ENCODE measurements at places on chromosomes 12 and 14.

GRCh38 chr14:69291891-69292561 lies 32.1 kb downstream of the GALNT16 start:
- DNase-seq = no peak

GRCh38 chr12:72102150-72102549 lies 163.5 kb downstream of the TPH2 start:
- no peak for DNase-seq

- DNase-seq = no peak
Observed at GRCh38 chr12:24519759-24520158, 429.1 kb downstream of the BCAT1 start.

DNA sequence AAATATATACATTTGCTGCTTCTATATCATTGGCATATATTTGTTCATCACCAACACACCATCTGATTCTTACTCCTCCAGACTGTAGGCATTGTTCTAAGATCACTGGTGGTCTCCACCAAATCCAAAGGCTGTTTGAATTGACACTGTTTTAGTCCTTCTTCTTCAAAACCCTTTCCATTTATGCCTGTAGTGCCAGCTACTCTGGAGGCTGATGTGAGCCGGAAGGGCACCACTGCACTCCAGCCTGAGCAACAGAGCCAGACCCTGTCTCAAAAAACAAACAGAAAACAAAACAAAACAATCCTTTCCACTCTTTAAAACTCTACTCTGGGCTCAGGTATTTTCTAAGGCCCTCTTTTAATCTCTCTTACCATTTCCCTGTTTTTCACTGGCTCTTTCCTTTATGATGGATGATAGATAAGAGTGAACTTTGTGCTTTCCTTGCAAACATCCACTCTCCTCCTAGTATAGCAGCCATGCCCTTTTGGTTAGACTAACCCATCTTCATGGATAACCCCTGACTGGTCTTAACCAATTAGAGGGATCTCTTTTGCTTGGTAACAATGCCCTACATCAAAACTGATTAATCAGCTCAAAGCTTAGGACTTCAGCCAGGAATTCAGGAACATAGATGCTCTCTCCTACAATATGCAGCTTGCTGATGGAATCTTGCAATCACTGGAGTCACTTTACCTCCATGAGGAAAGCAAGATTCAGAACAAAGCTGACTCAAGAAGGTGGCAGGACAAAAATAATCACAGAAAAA lies 24.9 kb downstream of the SPTSSA start:
- DNase-seq = no peak

DNA sequence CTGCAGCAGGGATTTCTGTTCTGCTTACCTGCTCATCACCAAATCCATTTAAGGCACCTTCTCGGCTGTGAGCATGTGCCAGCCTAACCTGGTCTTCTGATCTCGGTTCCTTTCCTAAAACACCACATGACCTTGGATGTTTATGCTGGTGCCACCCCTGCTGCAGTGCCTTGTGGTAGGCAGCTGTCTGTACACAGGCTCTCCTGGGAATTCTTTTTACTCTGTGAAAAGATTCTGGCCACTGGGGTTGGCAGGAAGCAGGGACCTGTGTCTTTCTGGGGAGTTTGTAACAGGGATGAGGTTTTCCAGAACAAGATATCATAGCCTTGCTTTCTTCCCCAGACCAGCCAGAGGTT lies 10.4 kb upstream of the PLEKHG3 start:
- DNase-seq = no peak
